AG20443 (cell line): ENCODE measurements at places on chromosomes 1 and 21.

GRCh38 chr1:209876078-209876800 lies 48.5 kb downstream of the UTP25 start:
- no peak for DNase-seq

GRCh38 chr1:81387446-81387845 lies 413.3 kb upstream of the ADGRL2 start:
- DNase-seq: no peak

DNA sequence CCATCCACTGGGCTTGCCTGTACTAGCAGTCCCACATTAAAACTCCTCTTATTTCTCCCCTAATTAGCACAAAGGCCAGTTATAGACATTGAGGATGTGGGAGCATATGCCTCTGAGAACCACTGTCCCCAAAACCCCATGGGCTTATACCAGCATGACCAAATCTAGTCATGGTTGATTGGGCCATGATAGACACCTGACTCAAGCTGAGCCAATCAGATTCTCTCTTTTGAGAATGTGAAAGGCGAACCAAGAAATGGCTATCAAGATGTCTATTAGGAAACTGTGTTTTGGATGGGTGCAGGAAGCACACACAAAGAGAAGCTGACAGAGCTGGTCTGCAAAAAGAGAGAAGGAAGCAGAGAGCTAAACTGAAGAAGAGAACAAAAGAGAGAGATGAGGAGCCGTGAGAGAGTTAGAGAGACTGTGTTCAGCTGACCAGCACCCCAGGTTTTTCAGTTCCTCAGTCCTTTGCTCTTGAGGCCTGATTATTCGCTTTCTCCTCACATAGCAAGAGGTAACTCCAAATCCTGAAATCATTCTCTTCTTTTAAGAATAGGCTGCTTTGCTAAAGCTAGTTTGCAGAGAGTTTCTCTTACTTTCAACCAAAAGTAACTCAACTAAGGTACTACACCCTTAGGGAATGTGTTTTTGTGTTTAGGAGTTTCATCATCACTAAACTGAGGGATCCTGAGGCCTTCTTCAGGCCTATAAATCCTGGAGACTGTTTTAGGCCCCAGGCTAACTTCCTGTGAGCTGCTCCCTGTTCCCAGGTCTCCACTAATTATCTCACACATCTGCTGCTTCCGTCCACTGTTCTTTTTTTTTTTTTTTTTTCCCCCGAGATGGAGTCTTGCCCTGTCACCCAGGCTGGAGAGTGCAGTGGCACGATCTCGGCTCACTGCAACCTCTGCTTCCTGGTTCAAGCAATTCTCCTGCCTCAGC lies 7.9 kb upstream of the TIPRL start:
- no peak for DNase-seq

DNA sequence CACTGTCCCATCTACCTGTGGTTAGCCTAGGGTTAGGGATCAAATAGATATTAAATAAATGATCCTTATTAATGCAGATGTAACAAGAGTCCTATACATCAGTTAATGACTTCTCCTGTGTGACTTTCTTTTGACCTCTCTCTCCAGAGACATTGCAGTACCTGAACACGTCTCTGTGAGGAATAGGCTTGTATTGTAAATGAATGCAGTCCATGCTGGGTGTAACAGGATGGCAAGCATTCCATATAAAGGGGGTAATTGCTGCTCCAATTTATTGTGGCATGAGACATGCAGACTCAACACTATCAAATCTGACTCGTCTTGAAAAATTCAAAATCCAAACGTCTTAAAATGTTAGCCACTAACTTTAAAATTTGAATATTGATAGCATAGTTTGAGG lies 189.5 kb downstream of the PRDM2 start:
- DNase-seq: no peak

DNA sequence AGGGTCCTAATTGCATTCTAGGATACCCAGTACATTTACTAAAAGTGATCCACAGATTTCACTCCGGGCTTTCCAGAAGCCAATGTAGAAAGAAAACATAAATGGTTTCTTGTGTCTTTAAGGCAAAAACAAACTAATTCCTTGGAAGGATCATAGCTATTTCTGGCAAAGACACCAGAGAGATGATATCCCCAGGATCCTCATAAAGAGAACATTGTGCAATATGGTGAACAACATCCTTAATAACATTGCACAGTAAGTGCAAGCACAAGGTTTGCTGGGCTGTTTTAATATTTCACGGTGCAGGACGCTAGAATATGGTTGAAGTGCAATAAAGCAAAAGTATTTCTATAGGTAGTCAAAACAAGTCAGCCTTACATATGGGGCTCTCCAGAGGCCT lies 83.0 kb downstream of the NTPCR start:
- DNase-seq: peak; percentile 68

GRCh38 chr1:91173346-91173890 lies 151.6 kb upstream of the ZNF644 start:
- no peak for DNase-seq

DNA sequence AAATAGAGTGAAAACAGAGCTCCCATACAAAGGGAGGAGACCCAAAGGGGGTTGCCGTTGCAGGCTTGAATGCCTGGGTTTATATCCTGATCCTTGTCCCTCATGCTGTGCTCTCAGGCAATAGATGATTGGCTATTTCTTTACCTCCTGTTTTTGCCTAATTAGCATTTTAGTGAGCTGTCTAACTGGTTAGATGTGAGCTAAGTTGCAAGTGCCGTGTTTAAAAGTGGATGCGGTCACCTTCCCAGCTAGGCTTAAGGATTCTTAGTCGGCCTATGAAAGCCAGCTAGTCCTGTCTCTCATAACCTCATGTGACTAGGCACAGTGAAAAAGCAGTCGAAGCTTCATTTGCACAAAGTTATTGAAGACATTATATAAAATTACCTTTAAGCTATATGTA lies 356.7 kb upstream of the TMPRSS15 start:
- no peak for DNase-seq

DNA sequence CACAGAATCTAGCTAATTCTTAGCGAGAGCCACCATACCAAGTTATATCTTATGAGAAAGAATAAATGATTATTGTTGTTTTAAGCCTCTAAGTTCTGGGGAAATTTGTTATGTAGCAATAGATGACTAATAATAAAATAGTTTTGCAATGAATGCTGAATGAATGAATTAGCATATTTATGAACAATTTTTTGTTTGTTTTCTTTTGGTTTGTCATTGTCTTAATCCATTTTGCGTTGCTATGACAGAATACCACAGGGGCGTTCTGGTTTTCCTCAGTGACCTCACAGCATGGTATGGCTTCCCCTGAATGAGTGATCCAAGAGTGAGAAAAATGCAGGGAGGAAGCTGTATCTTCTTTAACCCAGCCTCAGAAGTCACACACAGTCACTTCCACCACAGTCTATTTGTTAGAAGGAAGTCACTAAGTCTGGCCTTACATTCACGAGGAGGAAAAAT lies 53.8 kb upstream of the HPDL start:
- DNase-seq: peak; percentile 76

GRCh38 chr1:44775930-44776729 lies 790 bp downstream of the RPS8 start:
- peak; percentile 20 for DNase-seq

- no peak for DNase-seq
Observed at GRCh38 chr1:5365751-5366150, 626.5 kb downstream of the NPHP4 start.

GRCh38 chr1:209766051-209766450 lies 10.2 kb downstream of the TRAF3IP3 start:
- no peak for DNase-seq

- no peak for DNase-seq
Observed at GRCh38 chr21:35127851-35128250, 78.7 kb upstream of the RUNX1 start.

DNA sequence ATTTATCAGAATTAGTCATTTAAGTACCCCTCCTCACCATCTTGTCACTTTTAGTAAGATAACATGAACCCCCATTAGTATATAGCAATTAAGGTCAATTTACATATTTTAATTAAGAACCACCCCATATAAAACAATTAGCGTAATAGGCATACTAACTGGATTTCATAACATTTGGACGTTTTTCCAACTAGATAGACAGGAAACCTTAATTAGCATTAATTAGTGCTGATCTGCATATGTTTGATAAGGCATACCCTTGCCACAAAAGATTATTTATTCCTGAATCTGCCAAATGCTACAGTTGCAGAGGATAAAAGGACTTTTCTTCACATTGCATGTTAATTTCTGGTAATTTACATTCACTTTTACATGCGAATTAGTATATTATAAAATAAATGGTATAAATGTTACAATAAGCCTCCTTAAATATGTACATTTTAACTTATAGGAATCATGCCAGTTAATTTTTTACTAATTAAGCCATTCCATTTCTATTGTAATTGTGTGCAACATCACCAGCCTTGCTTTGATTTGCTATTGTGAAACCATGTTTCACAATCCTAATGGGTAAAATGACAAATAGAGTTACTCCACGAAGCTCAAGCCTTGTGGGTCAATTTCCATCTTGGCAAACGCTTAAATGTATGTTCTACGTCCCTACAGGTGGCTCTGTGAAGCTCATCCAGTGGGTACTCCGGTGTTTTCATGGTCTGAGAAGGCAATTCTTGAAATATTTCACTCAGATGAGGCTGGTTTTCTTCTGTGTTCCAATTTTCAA lies 469.6 kb downstream of the DPYD start:
- DNase-seq: no peak

DNA sequence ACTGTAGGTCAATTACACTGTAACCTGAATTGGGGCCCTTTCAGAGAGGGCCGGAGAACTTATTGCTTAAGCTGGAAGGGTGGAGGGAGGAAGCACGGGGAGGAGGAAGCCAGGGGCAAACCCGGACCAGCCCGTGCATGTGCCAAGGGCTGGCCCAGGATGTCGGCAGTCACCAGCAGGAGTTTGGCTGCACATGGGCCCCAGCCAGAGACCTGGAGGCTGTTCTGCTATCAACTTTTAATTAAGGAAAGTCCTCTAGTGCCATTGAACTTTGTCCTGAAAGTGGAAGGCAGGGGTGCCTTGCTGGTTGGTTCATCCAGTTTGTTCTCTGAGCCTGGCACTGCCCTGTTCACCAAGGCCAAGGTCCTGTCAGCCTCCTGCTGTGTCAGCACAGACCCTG lies 200.8 kb upstream of the VAMP3 start:
- no peak for DNase-seq

DNA sequence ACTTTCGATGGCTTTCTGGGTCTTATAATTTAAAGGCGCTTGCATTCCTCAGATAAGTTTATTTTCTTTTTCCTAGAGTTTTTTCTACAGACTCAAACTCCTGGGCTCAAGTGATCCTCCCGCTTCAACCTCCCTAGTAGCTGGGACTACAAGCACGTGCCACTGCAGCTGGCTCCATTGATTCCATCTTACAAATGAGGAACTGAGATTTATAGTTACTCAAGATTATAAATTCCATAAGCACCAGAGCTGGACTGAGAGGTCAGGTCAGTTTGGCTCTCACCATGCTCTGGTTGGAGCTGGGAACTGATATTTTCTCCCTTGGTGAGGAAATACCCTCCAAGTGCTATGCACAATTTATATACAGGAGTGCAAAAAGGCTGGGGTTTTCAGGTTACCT lies 13.4 kb upstream of the PRPF38B start:
- DNase-seq: no peak

GRCh38 chr1:170009551-170009950 lies 64.9 kb downstream of the KIFAP3 start:
- DNase-seq: no peak

DNA sequence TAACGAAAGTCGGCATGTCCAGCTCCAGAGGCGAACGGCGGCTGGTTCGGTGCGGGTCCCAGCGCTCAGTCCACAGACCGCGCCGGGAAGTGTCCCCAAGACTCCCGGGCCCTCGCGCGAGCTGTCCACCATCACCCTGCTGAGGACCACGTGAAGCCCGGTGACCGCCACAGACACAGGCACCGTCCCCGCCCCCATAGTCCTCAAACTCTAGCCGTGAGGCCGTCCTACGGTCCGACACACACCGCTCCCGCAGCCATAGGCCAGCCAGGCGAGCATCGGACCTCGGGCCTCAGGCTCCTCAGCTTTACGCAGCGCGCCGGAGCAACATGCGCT lies 535 bp downstream of the SETD4 start:
- peak; percentile 69 for DNase-seq

- DNase-seq: no peak
Observed at GRCh38 chr1:14590411-14591180, 7.9 kb upstream of the KAZN start.
